Stimulated activated CD4-positive, alpha-beta T cell treated with anti-CD3 and anti-CD28 coated beads, Interleukin-1b, Interleukin-23, amount 100 ng/mL, for 4 hours (primary cell): ENCODE measurements at places on chromosomes 5 and 9.

DNA sequence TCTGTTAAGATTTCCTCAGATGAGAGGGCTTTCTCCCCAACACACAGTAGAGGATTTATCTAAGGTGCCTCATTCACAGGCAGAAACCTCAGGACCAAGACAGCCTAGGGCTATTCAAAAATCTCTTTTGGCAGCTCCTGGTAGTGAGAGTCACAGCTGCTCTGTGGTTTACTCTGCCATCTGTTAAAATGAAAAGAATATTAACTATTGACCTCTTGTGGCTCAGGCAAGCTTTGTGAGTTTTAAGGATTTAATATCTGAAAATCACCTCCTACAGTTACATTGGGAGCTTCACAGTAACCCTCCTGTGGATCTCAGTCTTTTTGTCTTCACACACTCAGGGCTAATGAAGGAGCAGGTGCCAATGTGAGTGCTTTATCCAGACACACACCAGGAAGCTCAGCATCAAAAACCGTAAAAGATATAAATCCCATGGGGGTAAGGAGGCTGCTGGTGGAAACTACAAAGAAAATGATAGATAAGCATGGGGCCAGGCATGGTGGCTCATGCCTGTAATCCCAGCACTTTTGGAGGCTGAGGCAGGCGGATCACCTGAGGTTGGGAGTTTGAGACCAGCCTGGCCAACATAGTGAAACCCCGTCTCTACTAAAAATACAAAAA is 29.7 kb downstream of the PPP1R2B start:
- DNase-seq = no peak

- DNase-seq = no peak
Observed at GRCh38 chr5:170179626-170180025, 53.2 kb upstream of the C5orf58 start.

DNA sequence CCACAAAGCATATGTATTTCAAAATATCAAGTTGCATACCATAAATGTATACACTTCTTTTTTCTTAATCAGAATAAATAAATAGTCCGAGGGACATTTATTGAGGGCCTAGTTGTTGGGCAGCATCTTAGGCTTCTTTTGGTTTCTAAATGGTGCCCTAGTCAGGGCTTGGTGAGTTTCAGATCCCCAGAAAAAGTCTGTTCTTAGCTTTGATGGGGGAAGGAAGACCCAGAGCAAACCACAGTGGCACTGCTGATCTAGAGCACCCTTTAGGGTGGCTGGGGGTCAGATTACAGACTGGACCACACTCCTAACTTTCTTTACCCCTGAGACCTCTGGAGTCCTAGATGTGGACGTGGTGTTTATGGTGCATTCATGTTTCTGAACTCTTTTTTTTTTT is 97.8 kb downstream of the C9orf152 start:
- no peak for DNase-seq

DNA sequence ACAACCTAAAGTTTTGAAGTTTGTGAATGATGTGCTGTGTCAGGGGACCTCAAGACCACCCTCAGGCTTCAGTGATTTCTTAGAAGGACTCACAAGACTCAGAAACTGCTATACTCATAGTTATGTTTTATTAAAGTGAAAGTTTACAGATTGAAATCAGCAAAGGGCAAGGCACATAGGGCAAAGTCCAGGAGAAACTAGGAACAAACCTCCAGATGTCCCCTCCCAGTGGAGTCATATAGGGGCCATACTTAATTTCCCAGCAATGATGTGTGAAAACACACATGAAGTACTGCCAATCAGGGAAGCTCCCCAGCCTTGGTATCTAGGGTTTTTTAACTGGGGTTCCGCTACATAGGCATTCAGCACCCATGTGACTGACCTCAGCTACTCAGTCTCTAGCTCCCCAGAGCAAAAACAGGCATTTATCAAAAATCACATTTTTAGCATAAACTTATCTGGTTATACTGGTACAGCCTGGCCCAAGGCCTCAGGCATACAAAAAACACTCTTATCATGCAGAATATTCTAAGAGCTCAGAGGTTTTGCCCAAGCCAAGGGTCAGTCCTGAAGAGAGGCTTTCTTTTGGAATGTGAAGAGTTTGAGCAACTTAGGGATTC is 74.7 kb upstream of the ANKRD55 start:
- DNase-seq = no peak

DNA sequence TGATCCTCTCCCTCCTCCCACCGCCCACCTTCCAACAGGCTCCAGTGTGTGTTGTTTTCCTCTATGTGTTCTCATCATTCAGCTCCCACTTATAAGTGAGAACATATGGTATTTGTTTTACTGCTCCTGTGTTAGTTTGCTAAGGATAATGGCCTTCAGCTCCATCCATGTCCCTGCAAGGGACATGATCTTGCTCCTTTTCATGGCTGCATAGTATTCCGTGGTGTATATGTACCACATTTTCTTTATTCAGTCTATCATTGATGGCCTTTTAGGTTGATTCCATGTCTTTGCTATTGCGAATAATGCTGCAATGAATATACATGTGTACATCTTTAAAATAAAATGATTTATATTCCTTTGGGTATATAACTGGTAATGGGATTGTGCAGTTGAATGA is 80.2 kb upstream of the C5orf63 start:
- no peak for DNase-seq

- DNase-seq = no peak
Observed at GRCh38 chr5:138186002-138186447, 7.1 kb downstream of the KIF20A start.

DNA sequence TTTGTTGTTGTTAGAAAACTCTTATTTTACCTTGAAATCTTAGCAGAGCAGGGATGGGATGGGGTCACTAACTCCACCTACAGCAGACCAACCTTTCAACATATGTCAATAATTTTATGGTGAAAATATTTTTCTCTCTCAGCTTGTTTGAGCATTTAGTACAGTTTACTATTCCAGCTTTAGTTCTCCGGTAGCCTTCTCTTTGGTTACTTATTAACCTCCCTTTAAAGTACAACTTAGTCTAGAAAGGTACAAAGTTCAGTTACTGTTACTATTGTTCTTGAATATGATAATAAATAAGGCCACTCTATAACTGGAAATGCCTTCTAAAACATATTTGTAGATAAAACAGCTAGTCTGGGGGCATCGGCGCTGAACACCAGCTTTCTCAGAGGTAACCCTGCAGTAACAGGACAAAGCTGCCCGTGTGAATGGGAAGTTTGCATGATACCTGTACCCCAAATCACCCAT is 233.3 kb downstream of the PCSK1 start:
- DNase-seq = no peak

DNA sequence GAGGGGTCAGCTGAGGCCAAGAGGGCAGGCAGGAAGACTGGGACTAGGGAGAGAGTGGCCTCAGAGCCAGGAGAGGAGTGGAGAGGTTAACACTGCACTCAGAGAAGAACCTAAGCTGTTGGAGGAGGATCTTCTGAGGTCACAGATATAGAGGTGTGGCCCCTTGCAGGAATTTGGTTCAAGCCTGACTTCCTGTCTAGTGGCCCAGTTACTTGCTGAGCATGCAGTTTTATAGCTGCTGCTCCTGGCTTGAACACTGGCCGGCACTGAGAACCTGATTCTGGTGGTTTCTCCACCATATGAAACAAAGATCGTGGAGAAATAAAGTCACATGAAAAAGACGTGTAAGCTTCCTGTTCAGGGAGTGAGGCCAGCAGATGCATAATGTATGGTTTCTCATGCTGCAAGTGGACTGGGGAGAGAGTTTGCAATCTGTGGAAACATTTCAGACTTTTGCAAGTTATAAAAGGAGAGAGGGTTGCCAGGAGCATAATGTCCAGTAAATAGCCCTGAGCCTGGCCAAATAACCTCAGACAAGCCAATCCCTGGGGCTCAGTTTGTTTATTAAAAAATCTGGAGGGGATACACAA is 82.6 kb downstream of the GALNT10 start:
- DNase-seq = no peak

GRCh38 chr5:99765011-99765410 is 770.2 kb upstream of the FAM174A start:
- no peak for DNase-seq
